Neural progenitor cell (in vitro differentiated cells): ENCODE measurements at places on chromosomes 6 and 20. TPM values are rescaled to one million over a fixed set of nuclear protein-coding genes. Genes with fewer than 3 reads are reported as not detected.

DNA sequence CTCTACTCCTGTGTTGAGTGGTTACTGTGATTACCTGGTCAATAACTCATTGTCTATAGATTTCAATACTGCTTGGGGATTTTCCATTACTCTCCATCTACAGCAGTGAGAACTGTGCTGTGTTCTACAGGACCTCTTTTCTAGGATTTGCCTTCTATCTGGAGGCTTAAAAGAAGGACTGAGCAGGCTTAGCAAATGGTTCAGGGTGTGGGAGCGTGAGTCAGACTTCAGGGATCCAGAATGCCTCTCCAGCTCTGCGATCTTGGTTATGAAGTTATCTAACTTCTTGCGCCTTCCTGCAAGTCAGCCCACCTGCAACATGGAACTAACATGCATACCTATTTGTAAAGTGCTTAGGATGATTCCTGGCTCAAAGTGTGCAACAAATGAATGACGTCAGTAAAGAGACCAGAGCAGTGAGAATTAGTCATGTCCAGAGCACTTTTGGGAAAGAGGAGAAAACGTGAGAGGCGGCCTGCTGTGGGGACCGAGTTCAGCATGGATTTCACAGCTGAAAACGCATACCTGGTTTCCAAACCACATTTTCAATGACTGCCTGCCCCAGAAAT is 610.1 kb upstream of the CDH4 start:
- no peak for DNase-seq

GRCh38 chr20:3670511-3670910 is 7.3 kb upstream of the GFRA4 start:
- DNase-seq = peak; percentile 33

DNA sequence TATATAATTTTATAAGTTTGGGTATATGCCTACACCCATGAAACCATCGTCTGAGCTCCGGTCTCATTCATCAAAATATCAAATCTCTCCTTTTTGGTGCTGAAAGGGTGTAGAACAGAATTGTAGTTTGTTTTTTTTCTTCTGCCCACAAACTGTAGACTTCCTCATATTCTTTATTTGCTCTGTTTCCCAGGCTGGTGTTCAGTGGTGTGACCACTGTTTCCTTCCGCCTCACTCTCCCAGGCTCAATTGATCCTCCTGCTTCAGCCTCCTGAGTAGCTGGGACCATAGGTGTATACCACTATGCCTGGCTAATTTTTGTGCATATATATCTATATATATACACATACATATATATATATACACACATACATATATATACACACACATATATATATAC is 139.6 kb upstream of the HCRTR2 start:
- DNase-seq = no peak

GRCh38 chr20:8509809-8510208 is 377.7 kb downstream of the PLCB1 start:
- no peak for DNase-seq

F13A1 gene
- 1.7 and 3.6 TPM in 2 replicates for total RNA-seq

SLC17A3 gene
- not detected in 2 replicates for total RNA-seq

RUNX2 gene
- 0.09 and 0.19 TPM in 2 replicates for total RNA-seq

TXLNB gene
- total RNA-seq = 0.06 TPM in 2 replicates
